Lower leg skin (tissue), 4 donors: ENCODE measurements at places on chromosomes 5 and 9. TPM values are rescaled to one million over a fixed set of nuclear protein-coding genes. Genes with fewer than 3 reads are reported as not detected.

VCAN gene
- 21.2 TPM for total RNA-seq

RHOBTB3 gene
- total RNA-seq = 39.4 TPM

CER1 gene
- total RNA-seq = not detected

ZNF462 gene
- total RNA-seq = 13.3 TPM

SGTB gene
- total RNA-seq = 6.0 TPM

ESM1 gene
- not detected for total RNA-seq

ST6GALNAC6 gene
- 62.6 TPM for total RNA-seq

VAV2 gene
- total RNA-seq = 6.9 TPM

GDA gene
- total RNA-seq = not detected

HAVCR1 gene
- total RNA-seq = not detected
